Stimulated activated CD8-positive, alpha-beta memory T cell treated with anti-CD3 and anti-CD28 coated beads, Interleukin-2, amount 100 ng/mL, for 48 hours (primary cell): ENCODE measurements at places on chromosomes 3 and 15.
A peak's percentile ranks its signal among the peaks of the same experiment; 100 is the strongest.

- no peak for DNase-seq
Observed at GRCh38 chr15:91895051-91895450, 41.5 kb downstream of the SLCO3A1 start.

- no peak for DNase-seq
Observed at GRCh38 chr3:192577271-192577670, 150.1 kb downstream of the FGF12 start.

- no peak for DNase-seq
Observed at GRCh38 chr3:156761007-156761406, 65.1 kb upstream of the LEKR1 start.

DNA sequence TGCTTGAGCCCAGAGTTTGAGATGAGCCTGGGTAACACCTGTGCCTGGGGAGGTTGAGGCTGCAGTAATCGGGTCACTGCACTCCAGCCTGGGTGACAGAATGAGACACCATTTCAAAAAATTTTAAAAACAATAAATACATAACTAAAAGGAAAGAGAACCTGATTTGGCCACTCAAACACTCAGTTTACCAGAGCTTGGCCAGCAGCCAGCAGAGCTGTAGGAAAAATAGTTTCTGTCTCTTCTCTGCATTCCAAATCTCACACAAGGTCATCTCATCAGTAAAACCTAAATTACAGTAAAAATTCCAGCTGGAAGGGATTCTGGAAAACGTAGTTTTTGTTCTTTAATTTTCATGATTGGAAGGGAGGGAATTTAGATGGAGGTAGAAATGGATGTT lies 7.8 kb upstream of the PPM1L start:
- no peak for DNase-seq

DNA sequence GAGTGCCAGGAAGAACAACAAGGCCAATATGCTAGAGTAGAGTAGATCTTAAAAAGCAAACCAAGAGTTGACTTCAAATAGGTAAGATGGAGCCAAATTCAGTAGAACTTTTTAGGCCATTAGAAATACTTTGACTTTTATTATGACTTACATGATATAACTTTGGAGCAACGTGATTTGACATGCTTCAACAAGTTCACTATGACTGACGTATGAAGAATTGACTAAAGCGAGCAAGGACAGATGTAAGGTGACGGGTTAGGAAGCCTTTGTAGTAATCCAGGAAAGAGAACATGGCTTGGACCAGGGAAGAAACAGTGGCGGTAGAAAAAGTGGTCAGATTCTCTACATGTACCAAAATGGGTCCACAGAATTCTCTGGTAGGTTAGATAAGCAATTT lies 4.9 kb upstream of the ZNF385D start:
- no peak for DNase-seq

DNA sequence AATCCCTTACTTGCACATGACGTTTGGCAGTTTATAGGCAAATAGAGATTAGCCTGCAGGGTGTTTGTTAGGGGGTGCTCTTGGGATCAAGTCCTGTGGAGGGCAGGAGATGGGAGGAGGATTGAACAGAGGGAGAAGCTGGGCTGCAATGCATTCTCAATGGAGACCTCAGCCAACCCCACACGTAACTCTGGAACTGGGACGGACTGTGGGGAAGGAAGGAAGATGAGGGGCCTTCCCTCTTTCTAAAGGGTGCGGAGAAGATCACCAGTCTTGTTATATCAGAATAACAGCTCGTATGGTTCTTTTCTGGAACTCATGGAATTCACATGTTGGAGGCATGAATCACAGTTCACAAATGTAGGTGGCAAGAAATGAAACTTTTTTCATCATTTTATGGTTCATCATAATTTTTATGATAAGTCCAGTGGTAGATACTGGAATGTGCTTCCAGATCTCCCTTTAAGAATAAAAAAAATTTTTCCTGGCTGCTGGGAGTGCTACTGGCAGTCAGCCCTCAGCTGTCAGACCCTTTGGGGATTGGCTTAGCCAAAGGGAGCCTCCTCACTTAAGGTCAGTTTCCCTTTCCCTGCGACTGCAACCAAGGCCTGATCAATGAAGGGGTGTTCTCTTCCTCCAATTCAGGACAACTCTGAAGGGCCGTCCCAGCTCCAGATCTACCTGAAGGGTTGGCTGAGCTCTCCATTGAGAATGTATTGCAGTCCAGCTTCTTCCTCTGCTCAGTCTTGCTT lies 20.5 kb upstream of the LYZL4 start:
- no peak for DNase-seq

DNA sequence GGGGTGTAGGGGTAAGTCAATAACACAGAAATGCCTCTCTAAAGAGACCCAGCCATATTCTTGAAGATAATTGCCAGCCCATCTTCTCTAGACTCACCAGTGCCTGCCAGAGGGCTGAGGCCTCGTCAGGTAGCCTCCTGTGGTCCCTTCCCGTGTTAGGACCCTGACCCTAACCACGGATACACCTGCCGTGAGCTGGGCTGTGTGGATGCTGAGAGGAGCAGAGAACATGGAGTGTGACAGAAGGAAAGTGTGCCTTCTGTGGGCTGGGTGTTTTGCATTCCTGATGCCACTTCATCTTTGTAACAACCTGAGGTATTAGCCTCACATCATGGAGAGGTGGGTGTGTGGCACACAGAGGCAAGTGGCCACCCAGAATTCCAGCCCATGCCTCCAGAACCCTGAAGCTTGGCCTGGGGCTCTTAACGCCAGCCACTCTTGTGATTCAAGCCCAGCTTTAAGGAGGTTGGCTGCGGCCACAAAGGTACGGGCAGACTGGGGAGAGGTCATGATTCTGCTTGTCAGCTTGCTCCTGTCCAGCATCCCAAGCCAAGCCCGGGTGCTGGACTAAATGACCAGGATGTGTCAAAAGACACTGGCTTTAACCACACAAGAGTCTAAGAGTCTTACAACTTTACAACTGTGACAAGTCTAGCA lies 21.1 kb upstream of the ABTB1 start:
- DNase-seq = no peak

DNA sequence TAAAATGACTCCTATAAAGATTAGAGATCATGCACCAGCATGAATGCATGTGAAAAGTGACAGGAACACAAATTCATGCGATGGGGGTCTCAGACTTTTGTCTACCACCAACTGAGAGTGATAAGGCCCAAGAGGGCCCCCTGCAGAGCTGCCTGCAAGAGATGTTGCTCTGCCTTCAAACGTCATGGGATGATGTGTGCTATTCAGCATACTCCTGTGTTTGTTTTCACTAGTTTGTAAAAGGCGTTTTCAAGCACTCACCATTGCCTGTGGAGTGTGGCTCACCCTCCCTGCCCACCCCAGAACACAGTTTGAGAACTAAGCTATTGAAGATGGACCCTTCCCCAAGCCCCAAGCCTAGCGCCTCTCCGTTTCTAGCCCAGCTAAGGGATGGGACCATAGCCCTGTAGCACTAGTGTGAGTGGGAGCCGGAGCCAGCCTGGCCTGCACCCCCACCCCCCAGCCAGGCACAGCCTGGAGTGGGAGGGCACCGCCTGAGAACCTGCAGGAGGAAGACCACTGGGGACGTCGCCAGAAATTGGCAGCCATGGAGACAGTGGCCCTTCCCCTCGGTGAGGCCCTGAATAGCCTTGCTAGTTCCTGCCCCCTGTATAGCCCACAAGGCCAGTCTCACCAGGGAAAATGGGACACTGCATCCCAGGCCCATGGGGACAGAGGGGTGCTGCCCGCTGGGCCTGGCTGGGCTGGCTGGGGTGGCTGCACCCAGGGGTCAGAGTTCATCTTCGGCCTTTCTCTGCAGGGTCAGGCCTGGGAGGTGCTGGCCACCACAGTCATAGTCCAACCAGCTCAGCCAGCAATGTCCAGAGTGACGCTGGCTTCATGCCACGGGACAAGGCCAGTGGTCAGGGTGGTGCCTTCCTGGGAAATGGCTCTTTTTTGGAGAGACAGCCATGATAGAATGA lies 22.6 kb upstream of the KLF13 start:
- DNase-seq = no peak

- no peak for DNase-seq
Observed at GRCh38 chr3:146166826-146167225, 5.8 kb upstream of the PLOD2 start.

- no peak for DNase-seq
Observed at GRCh38 chr3:62098646-62099365, 274.5 kb downstream of the FEZF2 start.

DNA sequence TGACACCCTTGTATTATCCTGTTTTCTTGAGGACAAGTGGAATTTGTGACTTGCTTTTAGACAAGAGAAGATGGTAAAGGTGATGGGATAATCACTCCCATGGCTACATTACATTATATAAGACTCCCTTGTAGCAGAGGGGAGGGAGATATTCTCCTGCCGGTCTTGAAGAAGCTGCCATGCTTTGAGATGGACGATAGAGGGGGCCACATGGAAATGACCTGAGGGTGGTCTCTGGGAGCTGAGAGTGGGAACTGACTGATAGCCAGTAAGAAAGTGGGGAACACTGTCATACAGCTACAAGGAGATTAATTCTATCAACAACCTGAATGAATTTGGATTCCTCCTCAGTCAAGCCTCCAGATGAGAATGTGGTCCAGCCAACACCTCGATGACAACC lies 540.1 kb downstream of the NTRK3 start:
- DNase-seq = no peak

DNA sequence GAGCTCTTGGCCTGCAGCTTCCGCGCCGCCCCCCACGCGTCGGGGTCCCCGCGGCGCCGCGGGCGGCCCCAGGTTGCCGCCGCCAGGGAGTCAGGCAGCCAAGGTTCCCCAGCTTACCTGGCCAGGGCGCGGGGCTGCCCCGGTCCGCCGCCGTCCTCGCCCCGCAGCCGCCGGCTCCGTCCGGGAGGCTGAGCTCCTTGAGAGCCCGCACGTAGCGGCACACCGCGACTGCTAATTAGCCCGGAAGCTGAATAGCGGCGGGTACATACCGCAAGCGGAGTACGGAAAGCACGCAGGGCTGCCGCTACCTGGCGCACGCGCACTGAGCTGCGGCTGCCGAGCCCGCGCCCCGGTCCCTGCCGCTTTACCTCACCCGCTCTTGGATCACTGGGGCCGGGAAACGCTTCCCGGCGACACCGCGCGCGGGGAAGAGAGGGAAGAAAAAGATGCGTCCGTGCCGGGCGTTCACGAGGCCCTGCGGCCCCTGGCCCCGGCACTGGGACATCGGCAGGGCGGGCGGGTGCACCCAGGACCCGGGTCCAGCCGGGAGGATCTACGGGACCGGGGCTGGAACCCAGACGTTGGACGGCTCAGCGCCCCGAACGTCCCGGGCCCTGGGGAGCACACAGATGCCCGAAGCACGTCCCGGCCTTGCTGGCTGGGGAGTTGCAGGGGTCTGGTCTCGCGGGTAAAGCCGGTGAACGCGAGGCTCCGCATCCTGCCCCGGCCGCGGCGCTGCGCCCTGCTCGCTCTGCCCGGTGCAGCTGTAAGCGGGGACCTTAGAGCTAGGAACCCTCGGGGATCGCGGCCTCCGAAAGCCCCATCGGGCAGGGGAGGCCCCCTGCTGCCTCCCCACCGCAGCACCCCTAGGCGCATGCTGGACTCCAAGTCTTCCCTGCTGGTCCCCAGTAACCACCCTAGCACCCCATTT lies at the start of gene GOLGA8B:
Gene GOLGA8B (minus strand): TSS at position 253 of the 931 bp plus-strand sequence. CDS start 47,739 bp downstream, outside the sequence.
- DNase-seq = peak; percentile 63

GRCh38 chr3:22609139-22609538 lies 594.0 kb upstream of the UBE2E2 start:
- DNase-seq = no peak
